ENCODE measurements at places on chromosomes 3 and 15.

- DNase-seq: no peak
Observed at GRCh38 chr3:181851063-181851462, 139.3 kb downstream of the SOX2 start.

GRCh38 chr15:67745073-67746006 is 80.0 kb upstream of the SKOR1 start:
- no peak for DNase-seq

- no peak for DNase-seq
Observed at GRCh38 chr15:36940636-36941260, 159.6 kb downstream of the MEIS2 start.

- no peak for DNase-seq
Observed at GRCh38 chr15:29070471-29071231, 184.9 kb downstream of the APBA2 start.

DNA sequence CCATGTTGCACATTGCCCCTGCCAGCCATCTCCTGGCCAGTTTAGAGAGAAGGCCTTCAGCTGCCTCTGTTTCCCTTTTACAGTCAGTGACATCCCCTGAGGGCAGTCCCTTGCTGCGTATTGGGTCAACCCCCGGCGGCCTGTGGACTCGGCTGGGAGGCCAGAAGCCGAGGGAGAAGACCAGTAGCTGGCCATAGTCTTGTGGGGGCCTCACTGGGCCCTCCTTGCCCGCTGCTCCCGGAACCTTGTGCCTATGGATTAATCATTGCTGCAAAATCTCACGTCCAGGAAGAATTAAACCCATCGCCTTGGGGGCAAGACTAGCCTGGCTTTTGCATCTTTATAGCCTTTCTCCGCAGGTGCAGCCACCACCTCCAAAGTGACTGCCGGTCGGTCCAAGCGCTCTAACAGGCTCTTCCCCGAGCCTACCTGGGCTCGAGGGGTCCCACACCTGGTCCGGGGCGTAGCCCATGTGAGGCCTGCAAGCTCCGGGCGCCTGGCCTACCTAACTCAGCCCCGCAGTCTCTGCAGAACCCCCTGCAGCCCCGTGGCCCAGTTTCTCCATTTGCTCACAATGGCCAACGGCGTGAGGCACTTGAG is 870 bp upstream of the CHAC1 start:
- DNase-seq: no peak

DNA sequence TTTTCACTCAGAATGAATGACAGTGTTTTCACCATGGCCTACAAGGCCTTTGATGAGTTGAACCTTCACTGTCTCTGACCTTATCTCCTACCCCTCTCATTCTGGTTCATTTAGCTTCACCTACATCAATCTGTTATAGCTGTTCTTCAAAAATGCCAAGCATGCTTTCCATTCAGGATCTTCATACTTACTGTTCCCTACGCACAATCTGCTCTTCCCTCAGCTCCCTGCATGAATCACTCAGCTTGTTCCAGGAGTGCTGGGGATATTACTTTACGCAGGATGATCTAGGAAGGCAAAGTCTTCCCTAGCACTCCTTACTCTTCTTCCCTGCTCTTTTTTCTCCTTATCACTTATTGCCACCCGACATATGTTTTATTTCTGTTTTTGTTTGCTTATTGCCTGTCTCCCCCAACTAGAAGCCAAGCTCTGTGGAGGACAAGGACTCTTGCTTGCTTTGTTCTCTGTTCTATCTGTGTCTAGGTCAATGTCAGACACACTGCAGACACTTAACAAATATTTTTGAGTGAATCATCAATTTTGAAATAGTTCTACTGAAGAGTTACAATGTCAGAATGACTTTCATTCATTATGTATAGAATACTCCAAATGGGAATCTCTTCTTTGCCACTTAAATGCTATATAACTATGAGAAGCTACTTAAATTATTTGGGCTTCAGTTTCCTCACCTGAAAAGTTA is 238.3 kb upstream of the FEZF2 start:
- DNase-seq: no peak

DNA sequence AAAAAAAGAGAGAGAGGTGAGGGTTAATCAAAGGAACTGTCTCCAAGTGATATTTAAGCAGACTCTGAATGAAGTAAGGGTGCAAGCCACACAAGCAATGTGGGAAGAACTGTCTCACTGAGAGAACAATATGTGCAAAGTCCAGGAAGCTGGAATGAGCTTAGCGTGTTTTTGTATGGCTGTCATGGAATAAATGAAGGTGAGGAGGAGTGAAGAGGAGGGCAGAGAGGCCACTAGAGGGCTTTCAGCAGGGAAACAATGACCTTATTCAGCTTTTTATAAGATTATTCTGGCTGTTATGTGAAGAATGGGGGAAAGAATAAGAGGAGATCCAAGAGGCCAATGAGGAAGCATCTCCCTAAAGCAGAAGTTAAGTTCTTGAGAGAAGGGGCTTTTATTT is 86.9 kb upstream of the COL8A1 start:
- DNase-seq: no peak

DNA sequence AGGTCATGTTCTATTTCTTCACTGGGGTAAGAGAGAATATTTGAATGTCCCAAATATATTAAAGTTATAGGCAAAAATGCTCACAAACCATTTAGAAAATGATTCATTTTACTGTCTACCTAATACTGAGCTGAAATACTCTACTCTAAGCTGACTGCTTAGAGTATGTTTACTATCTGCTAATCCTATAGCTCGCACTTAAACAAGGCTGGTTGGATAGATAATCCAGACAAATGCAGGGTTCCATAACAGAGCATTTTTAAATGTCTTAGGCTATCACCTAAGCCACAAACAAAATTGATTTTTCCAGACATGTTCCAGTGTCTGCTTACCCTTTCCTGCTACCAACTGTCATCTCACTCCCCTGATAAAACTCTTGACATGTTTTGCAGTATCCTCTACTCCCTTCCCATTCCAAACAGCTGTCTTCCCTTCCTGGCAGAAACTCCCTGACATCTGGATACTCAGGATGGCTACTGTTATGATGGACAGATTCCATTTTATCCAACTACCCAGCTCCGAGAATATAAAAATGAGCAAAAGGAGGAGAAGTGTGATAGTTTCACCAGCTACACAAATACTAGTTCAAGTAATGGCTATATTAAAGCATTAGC is 1034.7 kb downstream of the FHIT start:
- no peak for DNase-seq

DNA sequence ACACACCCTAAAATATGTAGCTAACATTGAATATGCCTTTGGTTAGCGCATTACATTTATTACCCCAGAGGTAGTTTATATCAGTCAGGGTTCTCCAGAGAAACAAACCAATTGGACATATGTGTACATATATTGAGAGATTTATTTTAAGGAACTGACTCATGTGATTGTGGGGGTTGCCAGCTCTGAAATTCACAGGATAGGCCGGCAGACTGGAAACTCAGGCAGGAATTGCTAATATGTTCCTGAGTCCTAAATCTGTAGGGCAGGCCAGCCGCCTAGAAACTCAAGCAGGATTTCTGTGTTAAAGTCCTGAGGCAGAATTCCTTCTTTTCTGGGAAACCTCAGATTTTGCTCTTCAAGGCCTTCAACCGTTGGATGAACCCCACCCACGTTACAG is 189.7 kb downstream of the CDIN1 start:
- no peak for DNase-seq

DNA sequence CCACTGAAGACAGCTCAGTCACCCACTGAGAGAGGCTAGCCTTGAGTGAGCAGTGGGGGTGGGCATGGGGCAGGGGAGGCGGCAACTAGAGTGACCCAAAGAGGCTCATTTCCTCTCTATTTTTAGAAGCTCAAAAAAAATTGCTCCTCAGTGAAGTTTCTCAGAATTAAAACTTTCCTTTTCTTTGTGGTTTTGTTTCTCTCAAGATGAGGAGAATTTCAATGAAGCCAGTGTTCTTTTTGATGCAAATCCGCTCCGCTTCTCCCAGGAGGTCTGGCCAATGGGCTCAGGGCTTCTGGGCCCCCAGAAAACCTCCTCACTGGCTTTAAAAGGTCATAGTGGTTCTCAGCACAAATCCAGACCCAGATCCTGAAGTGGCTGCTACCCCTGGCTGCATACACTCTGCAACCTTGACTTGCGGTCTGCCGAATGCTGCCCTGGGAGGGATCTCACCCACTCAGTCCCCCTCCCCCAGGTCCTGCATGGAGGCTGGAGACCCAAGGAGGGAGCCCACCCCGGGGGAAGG is at the start of gene ACSBG1:
ACSBG1 (minus strand) TSS at position 51 of the 526 bp plus-strand sequence. CDS start 64 bp downstream, outside the sequence.
- no peak for DNase-seq

DNA sequence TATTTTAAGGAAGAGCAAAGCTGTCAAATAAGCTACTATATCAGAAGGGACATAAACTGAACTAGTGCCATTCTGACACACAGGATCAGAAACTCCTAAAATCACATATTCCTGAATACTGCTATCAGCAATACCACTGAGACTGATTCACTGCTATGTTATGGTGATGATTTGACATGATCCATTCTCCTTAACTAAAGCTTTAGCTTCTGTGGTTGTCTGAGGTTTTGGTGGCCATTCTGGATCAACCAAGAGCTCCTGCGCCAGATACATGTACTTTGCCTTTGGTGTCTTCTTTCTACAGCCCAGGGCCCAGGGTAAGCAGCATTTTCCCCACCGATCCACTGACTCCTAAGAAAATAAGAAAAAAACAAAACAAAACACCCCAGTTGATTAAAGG is 6.7 kb upstream of the GP5 start:
- DNase-seq: no peak

GRCh38 chr15:52246686-52247431 is 48.7 kb downstream of the MYO5C start:
- DNase-seq: no peak

- peak; percentile 11 for DNase-seq
Observed at GRCh38 chr3:29281344-29282241, 722 bp downstream of the RBMS3 start.

DNA sequence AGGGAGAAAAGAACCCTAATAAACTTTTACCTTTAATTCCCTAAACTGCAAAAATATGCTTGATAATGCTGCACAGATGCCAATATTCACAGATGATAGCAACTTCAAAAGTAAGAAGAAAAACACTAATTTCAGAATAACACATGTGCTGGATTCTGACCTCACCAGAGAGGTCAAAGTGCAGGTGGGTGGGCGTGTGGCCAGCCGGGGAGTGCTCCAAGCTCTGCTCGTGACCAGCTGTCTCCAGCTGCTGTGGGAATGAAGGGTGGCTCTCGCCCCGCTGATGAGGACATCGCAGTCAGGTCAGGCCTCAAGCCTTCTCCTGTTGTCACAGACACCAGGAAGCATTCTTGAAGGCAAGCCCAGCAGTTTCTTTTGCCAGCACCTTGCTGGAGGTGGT is 57.1 kb downstream of the ADAMTS17 start:
- no peak for DNase-seq

GRCh38 chr15:66498501-66499386 is 1.2 kb upstream of the SNAPC5 start:
- no peak for DNase-seq

DNA sequence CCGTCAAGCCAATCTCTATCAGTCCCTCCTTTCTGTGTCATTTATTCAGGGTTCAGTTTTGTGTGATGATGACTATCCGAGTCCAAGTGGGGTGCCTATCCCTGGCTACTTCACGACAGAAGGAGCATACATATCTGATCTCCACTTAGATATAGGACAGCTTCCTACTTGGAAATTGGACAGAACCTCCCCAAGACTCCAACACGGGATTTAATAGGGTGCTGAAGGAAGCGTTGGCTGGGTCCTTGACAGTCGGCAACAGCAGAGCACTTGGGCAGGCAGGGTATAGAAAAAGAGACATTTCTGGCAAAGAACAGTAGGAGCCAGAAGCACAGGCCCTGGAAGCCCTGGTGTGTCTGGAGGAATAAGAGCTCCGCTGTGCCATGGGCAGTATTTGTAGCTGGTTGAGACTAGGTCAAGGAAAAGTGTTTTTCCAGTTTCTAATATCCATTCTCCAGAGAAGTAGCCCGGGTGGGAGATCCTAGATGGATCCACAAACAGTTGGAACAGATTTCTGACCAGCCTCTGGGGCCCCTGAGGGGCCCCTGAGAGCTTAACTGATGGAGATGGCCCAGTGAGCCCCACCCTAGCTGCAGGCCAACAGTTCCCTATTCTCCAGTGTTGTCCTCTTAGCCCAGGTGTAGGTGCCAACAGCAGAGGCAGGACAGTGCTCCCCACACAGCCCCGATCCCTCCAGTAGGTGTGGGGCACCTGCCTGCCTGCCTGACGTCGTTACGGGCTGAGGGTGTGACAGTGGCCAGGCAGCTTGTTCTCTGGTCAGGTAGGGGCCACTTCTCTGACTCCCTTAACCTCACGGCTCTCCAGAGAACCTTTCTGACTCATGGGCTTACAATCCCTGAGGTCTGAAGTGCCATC is 130.8 kb downstream of the CHCHD6 start:
- DNase-seq: no peak

DNA sequence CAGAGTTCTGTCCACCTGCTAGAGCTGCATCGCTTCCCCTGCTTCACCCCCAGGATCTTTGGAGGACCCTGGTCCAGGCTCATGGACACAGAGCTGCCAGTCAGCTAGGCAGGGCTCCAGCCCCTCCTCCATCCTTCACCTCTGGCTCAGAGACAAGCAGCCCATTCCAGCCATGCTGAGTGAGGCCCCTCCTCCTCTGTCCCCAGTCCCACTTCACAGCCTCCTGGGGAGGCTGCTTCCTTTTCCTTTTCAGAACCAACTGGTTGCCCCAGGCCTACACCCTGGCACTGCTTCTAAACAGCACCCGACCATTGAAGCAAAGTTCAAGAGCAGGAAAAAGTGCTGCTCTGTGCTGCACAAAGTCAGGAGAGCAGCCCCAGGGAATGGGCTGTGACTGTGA is 22.2 kb downstream of the IQSEC1 start:
- no peak for DNase-seq

DNA sequence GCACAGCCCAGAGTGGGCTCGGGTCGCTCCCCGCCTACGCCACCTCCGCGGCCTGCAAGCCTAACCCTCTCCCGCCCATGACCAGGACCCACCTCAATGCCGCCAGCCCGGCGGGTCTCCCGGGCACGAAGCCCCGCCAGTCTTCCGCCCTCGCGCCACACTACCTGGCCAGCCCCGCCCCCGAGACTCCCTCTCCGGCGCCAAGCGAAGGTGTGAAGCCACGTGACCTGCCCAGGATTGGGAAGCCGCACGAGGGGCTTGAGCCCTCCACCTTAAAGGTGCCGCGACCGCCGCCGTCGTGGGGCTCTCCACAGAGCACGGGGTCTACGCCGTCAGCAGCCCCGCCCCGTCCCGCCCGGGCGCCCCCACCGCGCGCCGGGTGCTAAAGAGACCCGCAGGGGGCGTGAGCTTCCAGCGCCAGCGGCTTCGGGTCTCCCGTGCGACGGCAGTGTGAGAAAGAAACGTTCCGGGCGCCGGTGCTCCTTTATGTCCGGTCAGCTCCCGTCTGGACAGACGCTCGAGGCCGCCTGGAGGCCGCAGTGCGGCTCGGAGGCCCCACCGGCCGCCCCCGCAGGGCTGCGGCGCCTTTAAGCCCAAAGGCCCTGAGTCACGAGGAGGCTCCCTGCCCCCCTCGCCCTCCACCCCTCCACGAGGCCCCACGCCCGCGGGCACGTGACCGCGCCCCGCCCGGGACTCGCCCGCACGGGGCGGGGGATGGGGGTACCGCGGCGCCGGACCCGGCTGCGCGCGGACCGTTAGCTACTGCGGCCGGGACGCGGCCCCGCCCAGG is at the start of gene CPEB1:
CPEB1 (minus strand) TSS at position 319 of the 790 bp plus-strand sequence. CDS start 18,904 bp downstream, outside the sequence.
- peak; percentile 48 for DNase-seq

Data from activated CD4-positive, alpha-beta memory T cell treated with anti-CD3 and anti-CD28 coated beads for 36 hours (primary cell).